ENCODE measurements at places on chromosomes 12 and 14.

GRCh38 chr12:132167611-132168310 is 23.5 kb downstream of the NOC4L start:
- DNase-seq, result peak; percentile 39

GRCh38 chr12:27841392-27841882 is 61.4 kb upstream of the MANSC4 start:
- no peak for DNase-seq

- DNase-seq, result no peak
Measured at GRCh38 chr14:103925316-103925715, 2.9 kb upstream of the TDRD9 start.

DNA sequence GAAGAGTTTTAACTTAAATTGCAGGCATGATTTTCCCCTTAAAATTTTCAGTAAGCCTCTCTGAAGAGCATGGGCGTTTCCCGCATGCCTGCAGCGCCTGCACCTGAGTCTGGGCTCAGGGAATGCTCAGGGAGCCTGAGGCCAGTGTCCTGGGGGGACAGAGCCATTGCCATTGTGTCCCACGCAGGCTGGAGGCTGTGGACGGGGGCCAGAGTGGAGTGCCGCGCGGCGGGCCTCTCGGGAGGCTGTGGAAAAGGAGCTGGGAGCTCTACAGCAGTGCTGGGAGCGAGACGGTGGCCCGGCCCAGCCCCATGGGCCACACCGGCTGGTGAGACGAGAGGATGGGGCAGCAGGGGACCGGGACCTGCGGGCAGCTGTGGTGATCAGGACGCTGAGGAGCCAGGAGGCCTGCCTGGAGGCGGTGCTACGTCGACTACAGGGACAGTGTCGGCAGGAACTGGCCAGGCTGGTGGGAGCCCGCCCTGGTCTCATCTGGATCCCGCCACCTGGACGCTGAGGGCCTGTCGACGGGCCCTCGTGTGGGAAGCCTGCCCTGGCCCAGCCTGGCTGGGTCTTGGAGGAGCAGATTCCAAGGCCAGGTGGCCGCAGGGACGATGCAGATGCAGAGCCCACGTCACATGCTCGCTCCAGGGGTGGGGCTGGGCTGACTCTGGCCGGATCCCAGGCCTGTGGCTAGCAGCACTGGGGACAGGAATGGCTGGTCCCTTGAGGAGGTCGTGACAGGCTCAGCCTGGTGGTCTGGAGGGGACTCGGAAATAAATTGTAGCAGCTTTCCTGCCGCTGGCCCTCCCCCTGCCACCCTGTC is 7.6 kb downstream of the TEDC1 start:
- DNase-seq, result no peak

GRCh38 chr12:31627456-31628054 is 31.9 kb upstream of the ETFBKMT start:
- DNase-seq, result no peak

- DNase-seq, result no peak
Measured at GRCh38 chr14:63457498-63457897, 85.7 kb downstream of the PPP2R5E start.

GRCh38 chr12:93753838-93754429 is 76.8 kb downstream of the CRADD start:
- no peak for DNase-seq

DNA sequence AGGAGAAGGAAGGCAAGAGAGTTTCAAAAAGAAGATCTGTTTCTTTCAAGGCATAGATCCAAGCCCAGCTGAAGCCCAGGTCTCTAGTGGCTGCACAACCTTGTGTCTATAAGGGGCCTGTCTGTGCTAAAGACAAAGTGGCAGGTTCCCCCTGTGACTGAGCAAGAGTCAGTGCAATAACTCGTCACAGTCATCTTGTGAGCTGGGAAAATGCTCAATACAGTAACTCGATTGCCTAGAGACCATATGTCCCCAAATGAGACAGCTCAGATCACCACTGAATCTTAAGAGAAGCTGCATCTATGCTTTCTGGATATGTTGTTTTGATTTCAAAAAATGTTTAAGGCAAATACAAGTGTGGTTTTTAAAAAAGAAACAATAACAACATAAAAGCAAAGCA is 24.2 kb downstream of the ST8SIA1 start:
- DNase-seq, result no peak

DNA sequence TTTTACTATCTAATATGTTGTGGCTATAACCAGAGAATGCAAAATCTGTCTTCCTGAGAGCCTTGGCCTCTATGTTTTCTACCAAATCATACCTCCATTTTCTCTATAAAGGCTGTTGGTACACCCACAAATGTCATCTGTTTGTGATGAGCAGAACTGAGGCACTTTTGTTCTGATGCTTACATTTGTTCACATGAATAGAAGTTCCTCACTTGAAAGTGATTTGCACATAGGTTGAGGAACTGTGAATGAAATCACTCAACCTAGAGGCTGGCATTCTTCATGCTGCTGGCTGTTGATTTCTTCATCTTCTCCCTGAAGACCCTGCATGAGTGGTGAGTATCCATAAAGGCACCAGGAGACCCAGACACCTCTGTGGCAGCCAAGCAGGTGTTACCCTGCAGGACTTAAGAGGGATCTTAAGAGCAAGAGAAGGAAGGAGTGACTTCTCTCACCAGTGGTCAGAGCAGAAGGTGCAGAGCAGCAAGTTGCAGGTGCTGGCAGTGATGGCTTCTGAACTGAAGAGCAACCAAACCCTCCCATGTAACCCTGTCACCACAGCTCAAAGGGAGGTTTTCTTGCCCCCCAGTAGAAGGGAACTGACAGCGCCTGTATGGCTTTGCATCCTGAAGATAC is 110.3 kb downstream of the HMGA2 start:
- DNase-seq, result no peak

GRCh38 chr14:88248606-88249005 is 74.5 kb downstream of the KCNK10 start:
- DNase-seq, result no peak

DNA sequence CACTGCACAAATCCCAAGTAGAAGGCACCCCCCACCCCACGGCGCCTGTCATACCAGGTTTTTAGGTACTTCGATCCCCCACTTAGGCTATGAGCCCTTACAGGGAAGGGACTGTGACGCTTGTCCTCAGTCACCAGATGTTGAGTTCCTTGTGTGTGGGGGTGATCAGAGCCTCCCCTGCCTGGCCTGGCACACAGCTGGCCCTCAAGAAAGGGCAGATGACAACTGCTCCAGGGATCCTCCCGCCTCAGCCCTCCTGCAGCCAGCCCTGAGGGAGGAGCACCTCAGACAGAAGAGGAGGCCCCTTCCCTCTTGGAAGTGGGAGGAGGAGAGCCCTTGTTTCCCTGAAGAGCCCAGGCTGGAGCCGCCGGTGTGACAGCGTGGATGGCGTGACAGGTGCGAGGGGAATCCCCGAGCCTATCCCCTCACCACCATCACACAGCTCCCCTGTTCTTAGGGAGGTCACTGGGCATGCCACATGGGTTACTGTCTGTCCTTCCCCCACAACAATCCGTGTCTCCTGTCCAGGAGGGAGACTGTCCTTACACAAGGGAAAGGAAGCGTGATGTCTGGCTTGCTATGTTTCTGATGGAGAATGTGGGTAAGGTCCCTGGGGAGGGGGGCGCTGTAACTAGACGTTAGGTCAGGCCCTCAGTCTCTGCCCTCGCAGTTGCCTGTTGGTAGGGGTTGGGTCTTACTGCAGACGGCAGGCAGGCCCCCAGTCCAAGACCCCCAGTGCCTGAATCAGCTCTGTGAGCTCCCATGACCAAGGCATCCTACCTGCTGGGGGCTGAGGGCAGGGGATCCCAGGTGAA is 31.4 kb downstream of the P2RX4 start:
- no peak for DNase-seq

DNA sequence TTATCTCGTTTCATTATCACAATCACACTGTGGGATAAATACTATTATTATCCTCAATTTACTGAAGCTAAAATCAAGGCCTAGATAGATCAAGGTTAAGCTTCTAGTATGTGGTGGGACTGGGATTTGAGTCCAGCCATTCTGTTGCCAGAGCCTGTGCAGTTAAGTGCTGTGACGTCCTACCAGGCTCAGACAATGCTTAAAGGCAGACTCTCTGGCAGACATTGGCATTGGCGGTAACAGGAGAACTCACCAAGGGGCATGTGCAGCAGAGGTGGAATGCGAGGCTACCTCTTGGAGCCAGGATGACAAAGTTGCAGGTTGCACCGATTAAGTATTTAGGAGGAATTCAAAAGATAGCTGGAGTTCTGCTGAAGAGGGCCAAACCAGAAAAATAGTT is 155.6 kb upstream of the IFNG-AS1 start:
- no peak for DNase-seq

GRCh38 chr12:4894019-4894418 is 15.7 kb upstream of the KCNA1 start:
- DNase-seq, result no peak

- no peak for DNase-seq
Measured at GRCh38 chr12:56224954-56225353, 812 bp downstream of the NABP2 start.

DNA sequence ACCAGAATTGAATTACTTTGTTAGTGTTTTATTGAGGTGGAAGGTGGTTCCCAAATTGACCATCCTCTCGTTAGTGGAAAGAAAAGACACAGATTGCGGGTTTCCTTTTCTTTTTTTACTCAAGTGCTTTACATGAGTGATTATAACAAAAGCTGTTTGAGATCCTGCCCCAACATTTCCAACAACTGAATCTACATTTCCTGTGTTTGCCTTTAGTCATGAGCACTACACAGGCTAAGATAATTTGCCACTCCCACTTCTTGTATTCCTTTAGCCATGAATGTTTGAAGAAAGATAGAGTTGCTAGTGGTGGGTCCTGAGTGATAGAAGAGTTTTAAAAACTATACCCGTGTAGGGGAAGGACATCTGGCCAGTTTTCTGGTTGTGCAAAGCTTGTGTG is 16.0 kb downstream of the RERGL start:
- no peak for DNase-seq

GRCh38 chr12:51171884-51172514 is 936 bp downstream of the TFCP2 start:
- DNase-seq, result peak; percentile 14

DNA sequence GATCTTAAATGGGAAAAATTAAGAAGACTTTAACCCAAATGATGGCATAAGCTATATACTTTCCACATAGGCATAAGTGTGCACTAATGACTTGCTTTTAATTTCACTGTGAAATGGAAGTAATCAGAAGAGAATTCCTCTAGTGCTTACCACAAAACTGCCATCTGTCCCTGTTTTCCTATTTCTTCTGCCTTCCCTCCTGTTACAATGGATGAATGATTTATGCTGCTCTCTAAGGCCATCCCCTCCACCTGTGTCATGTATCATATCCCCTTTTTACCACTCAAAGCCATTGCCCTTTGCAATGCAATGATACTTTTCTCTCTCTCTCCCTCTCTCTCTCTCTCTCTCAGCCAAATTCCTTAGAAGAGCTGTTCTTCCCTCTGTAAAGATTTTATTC is 109.1 kb downstream of the C12orf50 start:
- no peak for DNase-seq

DNA sequence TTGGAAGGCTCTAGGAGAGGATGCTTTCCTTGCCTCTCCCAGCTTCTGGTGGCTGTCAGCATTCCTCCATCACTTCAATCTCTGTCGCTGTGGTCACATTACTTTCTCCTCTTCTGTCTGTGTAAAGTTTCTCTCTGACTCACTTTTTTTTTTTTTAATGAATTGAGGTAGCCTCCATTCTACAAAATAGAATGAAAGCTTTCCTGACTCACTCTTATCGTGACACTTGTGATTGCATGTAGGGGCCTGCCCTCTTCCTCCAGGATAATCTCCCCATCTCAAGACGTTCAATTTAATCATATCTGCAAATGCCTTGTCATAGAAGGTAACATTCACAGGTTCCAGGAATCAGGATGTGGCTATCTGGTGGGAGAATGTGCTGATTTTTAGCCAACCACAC is 153.5 kb upstream of the HMGA2 start:
- peak; percentile 32 for DNase-seq

DNA sequence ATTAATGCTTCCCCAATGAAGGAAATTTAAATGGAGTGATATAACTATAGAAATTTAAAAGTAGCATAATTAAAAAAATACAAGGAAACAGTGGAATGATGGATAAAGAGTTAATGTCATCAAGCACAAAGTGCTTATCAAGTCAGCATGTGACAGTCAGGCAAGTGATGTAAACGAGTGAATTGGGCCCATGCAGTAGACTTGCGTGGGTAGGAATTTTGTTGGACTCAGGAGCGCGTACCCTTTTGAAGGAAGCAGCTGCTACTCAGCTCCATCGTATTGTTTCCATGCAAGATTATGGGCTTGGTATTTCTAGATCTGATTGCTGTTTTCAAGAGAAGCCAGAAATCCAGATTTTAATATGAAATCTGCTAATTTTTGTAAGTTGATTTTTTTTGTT is 4.4 kb upstream of the DYRK4 start:
- DNase-seq, result no peak

DNA sequence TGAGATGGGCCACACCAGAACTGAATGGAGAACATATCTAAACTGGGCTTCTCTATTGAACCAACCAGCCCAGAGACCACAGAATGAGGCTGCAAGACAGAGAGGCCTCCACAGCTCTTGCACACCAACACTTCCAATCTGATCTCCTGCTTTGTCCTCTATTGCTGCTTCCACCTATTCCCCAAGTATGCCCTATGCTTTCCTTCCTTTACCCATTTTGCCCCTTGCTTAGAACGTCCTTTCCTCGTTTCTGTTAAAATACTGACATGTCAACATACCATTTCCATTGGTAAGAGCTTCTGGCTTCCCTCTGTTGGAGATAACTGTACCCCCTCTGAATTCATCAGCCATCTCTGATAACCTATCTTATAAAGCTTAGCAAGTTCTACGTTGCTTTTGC is 2.8 kb downstream of the SLC2A13 start:
- no peak for DNase-seq

DNA sequence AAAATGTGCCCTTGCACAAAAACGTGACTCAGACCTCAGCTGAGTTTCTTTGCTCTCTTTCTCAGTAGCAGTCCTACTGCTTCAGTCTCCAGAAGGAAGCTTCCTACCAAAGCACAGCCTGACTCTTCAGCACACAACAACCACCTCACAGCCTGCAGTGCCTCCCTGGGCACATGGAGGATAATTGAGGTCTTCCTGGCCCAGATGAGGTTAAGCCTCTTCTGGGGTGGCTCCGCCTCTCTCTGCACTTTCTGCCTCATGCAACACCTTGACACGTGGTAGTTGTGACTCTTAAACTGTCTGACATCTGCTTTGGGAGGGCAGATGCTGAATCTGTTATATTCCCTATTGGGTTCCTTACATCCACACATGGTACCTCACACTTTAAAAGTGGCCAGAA is 33.8 kb downstream of the GIT2 start:
- no peak for DNase-seq

DNA sequence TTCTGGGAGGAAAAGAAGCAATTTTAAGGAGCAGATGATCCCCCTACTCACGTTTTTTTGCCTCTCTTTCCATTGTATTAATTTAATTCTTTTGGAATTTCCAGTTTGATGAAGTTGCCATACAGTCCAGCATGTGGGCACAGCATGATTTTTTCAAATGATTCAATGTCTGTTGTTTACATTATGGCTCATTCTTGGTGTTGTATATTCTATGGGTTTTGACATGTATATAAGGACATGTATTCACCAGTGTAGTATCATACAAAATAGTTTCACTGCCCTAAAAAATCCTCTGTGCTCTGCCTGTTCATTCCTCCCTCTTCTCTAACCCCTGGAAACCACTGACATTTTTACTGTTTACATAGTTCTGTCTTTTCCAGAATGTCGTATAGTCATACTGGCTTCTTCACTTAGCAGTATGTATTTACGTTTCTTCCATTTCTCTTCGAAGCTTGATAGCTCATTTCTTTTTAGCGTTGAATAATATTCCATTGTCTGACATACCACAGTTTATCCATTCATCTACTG is 13.3 kb upstream of the KLHDC2 start:
- no peak for DNase-seq

GRCh38 chr12:40105515-40106201 is at the start of gene SLC2A13:
Gene SLC2A13, minus strand, starts transcription at chr12:40106081. Its CDS starts 273 bp downstream, at chr12:40105808.
- DNase-seq, result peak; percentile 69

GRCh38 chr12:76608070-76608469 is 48.5 kb upstream of the OSBPL8 start:
- DNase-seq, result no peak

Measured in activated CD4-positive, alpha-beta T cell treated with anti-CD3 and anti-CD28 coated beads, Interleukin-2, amount 50 U/mL, for 16 hours (primary cell).